ENCODE measurements at places on chromosomes 11 and 22.

DNA sequence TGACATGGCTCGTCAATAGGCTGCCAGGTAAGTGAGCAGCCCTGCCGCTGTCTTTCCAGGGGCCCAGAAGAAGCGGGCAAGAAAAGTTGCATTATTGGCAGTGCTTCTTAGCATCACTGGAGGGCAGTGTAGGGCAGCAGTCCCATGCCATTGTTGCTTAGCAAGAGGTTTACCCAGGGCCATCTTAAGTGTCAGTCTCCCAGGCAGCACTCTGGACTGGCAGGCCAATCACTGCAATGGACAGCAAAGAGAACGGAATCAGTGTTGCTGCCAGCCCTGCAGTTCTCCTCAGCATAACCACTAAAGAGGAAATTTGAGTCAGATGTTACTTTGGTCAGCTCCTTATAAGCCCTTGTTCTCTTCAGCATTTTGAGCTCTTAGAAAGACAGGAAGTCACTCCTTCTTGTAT, 13.4 kb upstream of the GRK2 start:
- DNase-seq, result peak; percentile 40

- DNase-seq, result no peak
These were observed 713.8 kb downstream of the TBC1D22A start for GRCh38 chr22:47476231-47476630.

- no peak for DNase-seq
These were observed 47.6 kb upstream of the THY1 start for GRCh38 chr11:119470317-119471291.

- DNase-seq, result no peak
These were observed 113.5 kb downstream of the MN1 start for GRCh38 chr22:27687984-27688545.

- no peak for DNase-seq
These were observed 615 bp downstream of the STT3A start for GRCh38 chr11:125593114-125593820.

DNA sequence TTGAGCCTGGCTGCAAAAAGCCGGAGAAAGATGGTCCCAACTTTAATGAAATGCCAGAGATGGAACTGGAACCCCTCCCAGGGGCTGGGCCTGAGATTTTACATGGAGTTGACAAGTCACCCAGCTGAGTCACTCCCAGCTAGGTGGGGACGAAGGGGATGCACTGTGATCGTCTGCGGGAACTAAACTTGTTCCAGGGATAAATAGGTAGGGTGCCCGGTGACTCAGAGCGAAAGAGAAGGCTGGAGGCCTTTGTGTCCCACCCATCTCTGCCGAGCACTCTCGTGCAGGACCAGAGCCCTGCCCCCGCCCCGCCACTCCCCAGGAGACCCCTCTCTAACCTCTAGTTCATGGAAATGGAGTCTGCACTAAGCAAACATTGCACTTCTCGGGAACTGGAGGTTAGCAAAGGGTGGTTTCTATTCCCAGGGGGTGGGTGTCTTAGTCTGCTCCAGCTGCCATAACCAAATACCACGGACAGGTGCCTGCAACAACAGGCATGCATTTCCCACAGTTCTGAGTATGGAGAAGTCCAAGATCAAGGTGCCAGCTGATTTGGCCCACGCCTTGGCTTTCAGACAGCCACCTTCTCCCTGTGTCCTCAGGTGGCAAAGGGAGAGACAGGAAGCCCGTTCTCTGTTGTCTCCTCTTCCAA, 60.7 kb upstream of the FADD start:
- no peak for DNase-seq

All from heart left ventricle (tissue), 16 donors.